Heart right ventricle (tissue), 16 donors: ENCODE measurements at places on chromosomes 7 and 10. TPM values are rescaled to one million over a fixed set of nuclear protein-coding genes. Genes with fewer than 3 reads are reported as not detected.
A peak's percentile ranks its signal among the peaks of the same experiment; 100 is the strongest.

LIPM gene
- total RNA-seq: not detected

CLEC2L gene
- total RNA-seq: not detected

PON3 gene
- 0.81 TPM for total RNA-seq

PIP gene
- not detected for total RNA-seq

DNA sequence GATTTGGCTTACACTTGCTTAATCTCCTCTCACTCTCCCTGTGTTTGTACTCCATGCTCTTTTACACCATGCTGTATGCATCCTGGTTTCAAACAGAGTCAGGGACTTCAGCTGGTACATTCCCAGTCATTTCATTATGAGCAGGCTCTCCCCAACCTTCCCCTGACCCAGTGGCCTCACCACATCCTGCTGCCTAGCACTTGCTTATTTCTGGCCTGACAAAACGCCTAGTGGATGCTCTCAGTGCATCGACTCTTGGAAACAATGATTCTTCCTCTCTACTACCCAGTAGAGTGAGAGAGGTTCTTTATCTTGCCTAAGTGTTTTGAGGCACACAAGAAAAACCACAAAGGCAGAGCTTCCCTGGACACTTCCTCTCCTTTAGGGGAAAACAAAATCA, 63.4 kb downstream of the CAV1 start:
- DNase-seq: peak; percentile 21

GRCh38 chr7:157637216-157637949, 300.6 kb downstream of the DNAJB6 start:
- no peak for DNase-seq

GRCh38 chr7:145193951-145194350, 358.1 kb upstream of the TPK1 start:
- DNase-seq: no peak

- DNase-seq: no peak
Measured at GRCh38 chr10:128979405-128979804, 487.6 kb upstream of the MGMT start.

GRCh38 chr10:33542752-33543505, 208.5 kb upstream of the NRP1 start:
- DNase-seq: no peak

DNA sequence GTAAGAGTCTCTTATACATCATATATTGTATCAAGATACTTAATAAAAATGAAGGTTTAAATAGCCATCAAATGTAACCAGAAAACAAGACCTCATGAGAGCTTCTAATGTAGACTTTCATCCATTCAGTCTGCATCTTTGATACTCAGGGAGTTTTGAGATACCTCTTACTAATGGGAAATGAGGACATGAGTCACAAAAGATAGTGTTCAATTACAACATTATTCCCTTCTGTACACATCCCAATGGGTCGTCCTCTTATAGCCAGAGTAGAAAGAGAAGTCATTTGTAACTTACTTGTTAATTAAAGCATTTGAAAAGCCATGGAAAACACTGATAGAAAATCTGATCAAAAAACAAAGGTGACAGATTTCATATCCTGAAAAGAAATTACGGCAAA, 19.4 kb downstream of the SHTN1 start:
- no peak for DNase-seq

- DNase-seq: no peak
Measured at GRCh38 chr7:4123823-4124222, 558.3 kb upstream of the FOXK1 start.

GRCh38 chr10:89494575-89494974, 40.8 kb downstream of the SLC16A12 start:
- no peak for DNase-seq

DNA sequence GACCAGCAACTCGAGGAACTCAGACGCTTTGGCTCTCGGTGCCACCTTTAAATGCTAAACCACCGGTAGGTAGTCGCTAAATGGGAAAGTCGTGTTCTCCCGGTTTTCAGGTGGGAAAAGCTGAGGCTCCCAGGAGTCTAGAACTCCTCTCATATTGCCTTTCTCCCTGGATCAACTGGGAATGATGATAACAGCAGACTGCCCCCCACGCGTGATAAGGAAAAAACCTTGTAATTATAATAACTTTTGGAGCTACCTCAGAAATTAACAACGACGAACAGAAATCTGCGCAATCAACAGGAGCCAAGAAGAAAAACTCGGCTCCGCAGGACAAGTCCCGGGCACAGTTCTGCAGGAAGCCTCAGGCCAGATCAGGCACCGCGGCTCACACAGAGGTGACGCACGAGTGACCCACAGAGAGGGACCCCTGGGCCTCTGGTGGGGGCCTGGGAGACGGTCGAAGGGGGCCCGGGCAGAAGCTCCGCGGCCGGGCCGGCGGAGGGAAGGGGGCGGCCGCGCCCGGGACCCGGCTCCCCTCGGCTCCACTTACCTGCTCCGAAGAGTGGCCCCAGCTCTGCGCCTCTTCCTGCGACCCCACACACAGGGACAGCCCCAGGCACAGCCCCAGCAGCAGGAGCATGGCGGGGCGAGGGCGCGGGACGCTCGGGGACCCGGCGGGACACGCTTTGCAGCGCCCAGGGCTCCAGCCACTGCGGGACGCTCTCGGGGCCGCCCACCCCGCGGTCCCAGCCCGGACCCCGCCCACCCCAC, at the start of gene ITIH5:
Gene ITIH5 (minus strand): TSS at position 714 of the 771 bp plus-strand sequence. CDS start 74 bp downstream, at position 640.
- no peak for DNase-seq

DNA sequence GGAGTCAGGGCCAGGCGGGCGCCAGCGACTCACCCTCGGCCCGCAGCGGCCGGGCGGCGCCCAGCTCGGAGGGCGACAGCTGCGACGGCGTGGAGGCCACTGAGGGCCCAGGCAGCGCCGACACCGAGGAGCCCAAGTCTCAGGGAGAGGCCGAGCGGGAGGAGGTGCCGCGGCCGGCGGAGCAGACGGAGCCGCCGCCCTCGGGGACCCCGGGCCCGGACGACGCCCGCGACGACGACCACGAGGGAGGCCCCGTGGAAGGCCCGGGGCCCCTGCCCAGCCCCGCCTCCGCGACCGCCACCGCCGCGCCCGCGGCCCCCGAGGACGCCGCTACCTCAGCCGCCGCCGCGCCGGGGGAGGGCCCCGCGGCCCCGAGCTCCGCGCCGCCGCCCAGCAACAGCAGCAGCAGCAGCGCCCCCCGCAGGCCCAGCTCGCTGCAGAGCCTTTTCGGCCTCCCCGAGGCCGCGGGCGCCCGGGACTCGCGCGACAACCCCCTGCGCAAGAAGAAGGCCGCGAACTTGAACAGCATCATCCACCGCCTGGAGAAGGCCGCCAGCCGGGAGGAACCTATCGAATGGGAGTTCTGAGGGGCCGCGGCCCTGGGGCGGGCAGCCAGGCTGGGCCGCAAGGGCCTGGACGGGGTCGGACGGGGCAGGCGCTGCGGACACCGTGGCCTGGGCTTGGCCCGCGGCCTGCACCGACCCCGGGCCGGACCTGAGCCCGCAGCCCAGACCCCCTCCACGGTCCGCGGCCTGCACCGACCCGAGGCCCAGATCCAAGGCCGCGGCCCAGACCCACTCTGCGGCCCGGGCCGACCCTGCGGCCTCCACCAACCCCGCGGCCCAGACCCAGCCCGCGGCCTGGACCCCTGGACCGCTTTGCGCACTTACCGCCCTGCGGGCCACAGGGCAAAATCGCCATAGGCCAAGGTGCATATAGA, 37.9 kb upstream of the SH2B2 start:
- no peak for DNase-seq

GRCh38 chr7:135742371-135742770, 6.2 kb downstream of the FAM180A start:
- no peak for DNase-seq

GRCh38 chr10:89262086-89263051, 10.8 kb upstream of the LIPA start:
- DNase-seq: no peak

DNA sequence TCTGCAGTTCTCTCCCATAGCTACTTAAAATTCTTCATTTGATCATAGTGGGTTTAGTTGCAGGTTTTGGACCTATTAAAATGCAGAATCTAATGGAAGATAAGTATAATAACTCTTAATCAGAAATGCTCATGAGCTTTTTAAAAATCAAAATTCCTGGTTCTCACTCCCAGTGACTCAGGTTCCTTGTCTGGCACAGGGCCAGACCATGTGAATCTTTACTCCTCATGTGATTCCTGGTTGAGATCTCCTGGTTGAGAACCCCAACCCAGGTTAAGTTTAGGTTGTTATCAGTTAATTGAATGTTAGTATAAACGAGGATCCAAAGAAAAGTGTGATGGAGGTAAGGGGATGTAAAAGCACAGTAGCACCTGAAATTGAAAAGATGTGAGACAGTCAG, 17.5 kb upstream of the TRUB1 start:
- no peak for DNase-seq

- DNase-seq: no peak
Measured at GRCh38 chr7:112495156-112495788, 14.5 kb downstream of the LSMEM1 start.

- DNase-seq: no peak
Measured at GRCh38 chr7:130669085-130669700, 645 bp upstream of the COPG2 start.
